ENCODE measurements at places on chromosomes 7 and 10.

DNA sequence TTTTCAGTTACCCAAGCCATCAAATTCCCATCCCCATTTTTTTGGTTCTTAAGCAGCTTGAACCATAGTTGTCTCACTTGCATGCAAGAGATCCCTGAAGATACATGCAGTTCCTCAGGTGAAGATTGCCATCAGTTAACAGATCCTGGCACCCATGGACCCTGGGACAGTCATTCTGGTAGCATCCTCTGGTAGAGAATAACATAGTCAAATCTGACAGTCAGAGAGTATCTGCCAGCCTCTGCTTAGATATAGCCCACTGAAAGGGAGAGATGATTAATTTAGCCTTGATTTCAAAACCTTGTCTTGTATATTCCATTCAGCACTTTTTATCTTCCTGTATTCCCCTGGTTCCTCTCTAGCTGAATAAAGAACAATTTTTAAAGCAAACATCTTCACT, 280.4 kb downstream of the KCNMA1 start:
- DNase-seq: no peak

- DNase-seq: no peak
Observed at GRCh38 chr7:30312178-30312577, 27.8 kb downstream of the ZNRF2 start.

- DNase-seq: no peak
Observed at GRCh38 chr10:22670788-22671187, 43.6 kb downstream of the PIP4K2A start.

GRCh38 chr10:120156614-120157274, 264.2 kb downstream of the SEC23IP start:
- no peak for DNase-seq

- no peak for DNase-seq
Observed at GRCh38 chr10:72981882-72982529, 27.4 kb upstream of the PLA2G12B start.

GRCh38 chr10:73857446-73857845, 16.9 kb downstream of the CAMK2G start:
- DNase-seq: no peak

All from stimulated activated CD4-positive, alpha-beta T cell treated with anti-CD3 and anti-CD28 coated beads, Interleukin-2, amount 100 ng/mL, for 48 hours (primary cell).